ENCODE measurements at places on chromosomes 13 and 19. TPM values are rescaled to one million over a fixed set of nuclear protein-coding genes. Genes with fewer than 3 reads are reported as not detected.

The CCDC194 gene
- not detected for total RNA-seq

DNA sequence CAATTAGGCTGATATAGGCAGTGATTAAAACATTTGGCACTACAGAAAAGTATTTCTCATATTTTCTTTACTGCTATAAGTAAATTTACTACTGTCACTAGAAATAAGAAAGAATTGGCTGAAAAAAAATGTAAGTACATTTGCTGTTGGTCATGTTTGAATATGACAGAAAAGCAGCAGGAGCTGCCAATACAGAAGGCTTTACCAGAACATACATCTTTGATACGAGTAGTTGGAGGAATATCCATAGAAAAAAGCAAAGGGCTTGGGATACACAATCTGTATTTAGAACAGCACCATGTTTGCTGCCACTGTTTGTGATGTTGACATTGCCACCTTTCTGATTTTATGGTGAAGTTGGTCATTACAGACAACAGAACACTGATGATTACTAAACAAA lies 21.6 kb downstream of the PCDH9 start:
- no peak for DNase-seq

DNA sequence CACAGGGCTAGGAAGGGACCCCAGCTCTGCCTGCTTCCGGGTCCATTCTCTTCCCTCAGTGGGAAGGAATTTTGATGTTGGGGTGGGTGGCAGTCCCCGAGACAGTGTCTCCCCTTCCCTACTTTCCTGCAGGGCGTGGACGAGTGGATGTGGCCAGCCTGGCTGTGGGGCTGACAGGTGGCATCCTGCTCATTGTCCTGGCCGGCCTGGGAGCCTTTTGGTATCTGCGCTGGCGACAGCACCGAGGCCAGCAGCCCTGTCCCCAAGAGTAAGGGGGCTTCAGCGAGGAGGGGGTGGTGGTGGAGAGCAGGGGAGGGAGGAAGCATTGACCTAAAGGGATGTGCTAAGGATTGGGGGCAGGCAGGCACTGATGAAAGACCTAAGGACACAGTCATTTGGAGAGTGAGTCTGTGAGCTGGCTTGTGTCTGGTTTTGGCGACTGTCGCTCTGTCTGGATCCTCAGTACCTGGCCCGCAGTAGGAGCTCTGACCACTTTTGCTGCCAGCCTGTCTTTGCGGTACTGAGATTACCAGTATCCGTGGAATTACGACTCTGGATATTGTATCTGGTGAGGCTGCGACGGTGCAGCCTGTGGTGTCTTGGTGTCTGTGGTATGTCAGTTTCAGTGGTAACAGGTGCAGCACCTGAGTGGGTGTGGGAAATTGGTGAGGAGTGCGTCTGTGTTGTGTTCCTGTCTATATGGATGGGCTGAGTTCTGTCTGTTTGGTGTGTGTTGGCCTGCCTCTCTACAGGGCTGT lies 2.4 kb upstream of the PRR12 start:
- no peak for DNase-seq

GRCh38 chr13:99375738-99376080 lies 68.5 kb upstream of the GPR183 start:
- no peak for DNase-seq

DNA sequence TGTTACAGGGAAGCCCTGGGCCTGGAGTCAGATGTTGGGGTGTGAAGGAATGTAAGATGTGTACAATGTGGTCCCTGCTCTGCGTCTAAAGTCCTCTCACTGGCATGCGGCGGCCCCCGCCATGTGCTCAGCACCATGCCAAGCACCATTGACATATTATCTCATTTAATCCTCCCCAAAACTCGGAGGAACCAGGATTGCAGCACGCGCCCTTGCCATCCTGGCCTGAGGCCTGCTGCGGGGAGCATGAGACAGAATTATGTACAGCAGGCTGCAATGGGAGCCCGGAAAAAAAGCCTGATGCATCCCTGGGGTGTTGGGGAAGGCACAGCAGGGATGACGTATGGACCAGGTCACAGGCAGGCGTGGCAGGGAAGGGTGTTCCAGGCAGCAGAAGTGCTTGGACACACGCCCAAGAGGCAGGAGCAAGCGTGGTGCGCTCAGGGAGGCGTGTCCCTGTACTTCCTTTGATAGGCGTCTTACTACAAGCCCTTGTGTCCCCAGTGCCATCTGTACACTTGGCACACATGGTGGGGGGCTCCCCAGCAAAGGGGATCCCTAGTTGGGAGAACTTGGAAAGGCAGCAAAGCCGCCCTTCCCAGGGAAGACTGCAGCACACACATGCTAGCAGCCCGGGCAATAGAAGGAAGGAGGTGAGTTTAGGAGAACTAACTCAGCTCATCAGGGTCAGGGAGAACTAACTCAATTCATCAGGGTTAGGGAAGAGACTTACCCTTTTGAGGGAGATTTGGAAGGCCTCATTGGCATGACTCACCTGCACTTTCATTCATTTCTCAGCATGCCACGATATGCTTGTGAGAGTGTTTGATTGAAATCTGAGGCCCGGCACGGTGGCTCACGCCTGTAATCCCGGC lies 3.4 kb downstream of the EVI5L start:
- DNase-seq: peak; percentile 86

GRCh38 chr13:35917942-35918645 lies 213.1 kb downstream of the DCLK1 start:
- no peak for DNase-seq

The SERPINE3 gene
- not detected for total RNA-seq

DNA sequence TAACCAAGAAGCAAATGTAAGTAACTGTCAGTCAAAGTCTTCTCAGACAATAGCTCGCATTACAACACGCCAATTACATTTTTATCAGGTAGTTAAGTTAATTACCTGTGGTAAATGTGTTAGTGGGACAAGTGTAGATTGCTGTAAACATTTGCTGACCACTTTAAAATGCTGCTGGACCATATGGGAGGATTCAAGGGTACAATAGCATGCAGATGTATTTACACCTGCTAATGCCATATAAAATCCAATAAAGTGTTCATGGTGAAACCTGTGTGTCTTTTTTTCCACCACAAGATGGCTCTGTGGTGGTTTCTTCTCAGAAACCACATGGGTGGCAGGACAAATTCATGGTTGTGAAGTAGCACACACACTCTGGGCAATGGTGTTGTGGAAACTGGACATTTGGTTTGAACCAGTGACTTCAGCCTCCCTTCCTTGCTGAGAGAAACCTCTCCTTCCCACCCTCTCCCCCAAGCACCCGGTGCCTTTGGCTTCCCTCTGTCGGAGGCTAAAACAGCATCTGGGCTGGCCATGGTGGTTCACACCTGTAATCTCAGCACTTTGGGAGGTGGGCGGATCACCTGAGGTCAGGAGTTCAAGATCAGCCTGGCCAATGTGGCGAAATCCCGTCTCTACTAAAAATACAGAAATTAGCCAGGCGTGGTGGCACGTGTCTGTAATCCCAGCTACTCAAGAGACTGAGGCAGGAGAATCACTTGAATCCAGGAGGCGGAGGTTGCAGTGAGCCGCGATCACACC lies 18.1 kb upstream of the GTF3A start:
- no peak for DNase-seq

The FCHO1 gene
- total RNA-seq: 0.97 TPM

The AMH gene
- total RNA-seq: 1.6 TPM

The ZNF878 gene
- total RNA-seq: 0.32 TPM

GRCh38 chr19:39915101-39915847 lies 19.2 kb downstream of the FCGBP start:
- DNase-seq: no peak

Measured in left ventricle myocardium superior (tissue), 1 donor.